Activated T-helper 1 cell treated with anti-CD3 and anti-CD28 coated beads, Interleukin-2, amount 50 U/mL, for 16 hours (primary cell): ENCODE measurements at places on chromosomes 7 and 10.
A peak's percentile ranks its signal among the peaks of the same experiment; 100 is the strongest.

DNA sequence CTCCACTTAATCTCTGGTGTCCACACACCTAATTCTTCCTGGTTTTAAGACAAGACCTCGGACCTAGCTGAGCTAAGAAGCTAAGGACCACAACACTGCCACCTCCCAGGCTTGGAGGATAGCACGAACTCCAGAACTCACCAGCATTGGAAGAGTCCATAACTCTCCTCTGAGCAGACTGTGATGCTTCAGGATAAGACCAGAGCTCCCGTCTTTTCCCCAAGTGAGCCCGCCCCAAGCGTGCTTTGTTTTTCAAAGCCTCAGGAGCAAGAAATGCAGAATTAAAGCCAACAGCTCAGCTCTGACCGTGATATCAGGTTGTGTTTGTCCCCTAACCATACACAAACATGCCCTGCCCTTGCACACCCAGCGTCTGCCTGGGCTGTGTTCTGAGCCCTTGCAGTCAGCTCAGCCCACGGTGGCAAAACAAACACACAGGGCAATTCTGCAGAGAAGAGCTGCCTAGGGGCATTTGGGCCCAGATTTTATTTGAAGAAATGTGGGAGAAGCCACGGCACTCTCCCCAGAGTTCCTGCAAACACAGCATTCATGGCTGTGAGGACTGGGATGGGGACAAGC, 145.4 kb downstream of the WDR11 start:
- no peak for DNase-seq

DNA sequence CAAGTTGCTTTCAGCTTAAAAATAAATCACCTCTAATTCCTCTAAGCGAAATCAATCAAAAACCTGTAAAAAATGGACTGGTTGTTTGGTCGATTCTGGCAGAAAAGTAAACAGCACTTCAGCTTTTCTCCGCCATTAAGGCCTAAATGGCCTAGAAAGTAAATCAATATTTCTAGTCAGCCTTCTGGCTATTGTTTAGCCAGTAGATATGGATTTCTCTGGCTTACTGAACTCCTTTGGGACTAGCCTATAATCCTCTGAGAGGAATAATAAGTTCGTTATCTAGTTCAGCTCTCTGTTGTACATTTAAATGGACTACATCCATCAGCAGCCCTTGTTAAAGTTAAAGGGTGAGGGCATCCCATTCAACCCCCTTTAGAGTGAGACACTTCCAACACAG, 400.1 kb upstream of the ETV1 start:
- no peak for DNase-seq

DNA sequence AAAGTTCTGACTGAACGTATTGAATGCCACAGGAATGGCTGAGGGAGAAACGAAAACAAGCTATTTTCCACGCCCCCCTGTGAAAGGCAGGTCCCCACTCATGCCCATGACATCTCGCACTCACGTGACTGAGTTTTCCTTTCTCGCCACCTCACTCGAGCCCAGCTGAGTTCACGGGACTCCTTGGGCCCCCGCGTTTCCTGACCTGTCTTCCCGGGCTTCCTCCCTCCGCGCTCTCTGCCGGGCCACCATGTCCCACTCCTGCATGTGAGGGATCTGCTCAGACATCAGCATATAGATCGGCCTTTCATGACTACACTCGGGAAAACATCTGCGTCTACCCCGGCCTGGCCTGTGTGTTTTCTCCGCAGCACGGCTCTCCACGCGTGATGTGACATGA, 226.0 kb upstream of the ADARB2 start:
- DNase-seq: no peak

- DNase-seq: no peak
Measured at GRCh38 chr7:44587843-44588711, 6.0 kb upstream of the TMED4 start.

- DNase-seq: no peak
Measured at GRCh38 chr7:135370656-135371055, 137.0 kb downstream of the STRA8 start.

GRCh38 chr10:123038782-123039631, 30.2 kb downstream of the ACADSB start:
- no peak for DNase-seq

DNA sequence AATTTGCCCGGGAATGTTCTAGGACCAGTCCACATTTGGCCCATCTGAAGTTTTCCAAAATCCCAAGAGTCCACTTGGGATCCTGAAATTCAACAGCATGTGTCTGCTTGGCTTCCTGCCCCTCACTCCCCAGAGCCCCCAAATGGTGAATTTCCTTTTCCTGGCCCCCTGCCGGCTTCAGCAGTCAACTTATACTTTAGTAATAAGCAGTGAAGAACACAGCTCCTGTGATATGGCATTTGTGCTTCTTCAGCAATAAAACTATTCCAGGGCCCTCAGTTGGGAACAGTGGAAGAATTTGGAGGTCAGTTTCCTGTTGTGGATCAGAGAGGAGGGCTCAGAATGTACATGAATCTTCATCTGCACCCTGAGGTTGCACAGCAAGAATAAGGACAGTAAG, 51.1 kb downstream of the PRF1 start:
- DNase-seq: no peak

DNA sequence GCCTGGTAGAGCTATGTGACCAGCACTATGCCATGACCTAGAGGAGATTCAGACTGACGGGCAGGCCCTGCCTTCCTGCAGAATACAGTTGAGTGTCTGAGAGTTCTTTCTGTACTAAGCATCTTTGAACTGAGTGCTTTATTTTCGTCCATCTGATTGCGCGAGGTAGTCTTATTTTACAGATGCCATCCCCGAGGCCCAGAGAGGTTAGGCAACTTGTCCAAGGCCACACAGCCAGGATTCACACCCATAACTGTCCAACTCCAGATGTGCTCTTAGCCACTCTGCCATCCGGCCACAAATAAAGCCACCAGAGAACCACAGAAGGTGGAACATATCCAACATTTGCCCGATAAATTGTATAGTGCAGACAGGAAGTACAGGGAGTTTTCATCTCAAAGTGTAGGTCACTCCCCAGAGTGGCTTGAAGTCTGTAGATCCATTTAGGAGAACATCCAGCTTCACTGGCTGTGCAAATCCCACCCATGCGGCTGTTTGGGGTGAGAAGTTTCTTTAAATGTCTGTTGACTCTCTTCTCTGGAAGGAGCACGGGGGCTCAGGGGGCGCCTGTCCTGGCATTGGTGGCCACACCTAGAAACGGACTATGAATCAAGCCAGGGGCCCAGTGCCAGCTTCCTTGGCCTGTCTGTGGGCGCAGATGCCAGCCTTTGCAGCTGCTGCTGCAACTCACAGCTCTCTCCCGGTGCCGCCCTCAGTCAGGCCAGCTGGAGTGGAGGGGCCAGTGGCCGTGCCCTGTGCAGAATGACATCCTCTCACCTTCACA, 11.1 kb downstream of the CHST3 start:
- no peak for DNase-seq

GRCh38 chr7:130124711-130125110, 54.4 kb downstream of the KLHDC10 start:
- DNase-seq: no peak

- no peak for DNase-seq
Measured at GRCh38 chr7:30912986-30913811, 1.5 kb downstream of the AQP1 start.

DNA sequence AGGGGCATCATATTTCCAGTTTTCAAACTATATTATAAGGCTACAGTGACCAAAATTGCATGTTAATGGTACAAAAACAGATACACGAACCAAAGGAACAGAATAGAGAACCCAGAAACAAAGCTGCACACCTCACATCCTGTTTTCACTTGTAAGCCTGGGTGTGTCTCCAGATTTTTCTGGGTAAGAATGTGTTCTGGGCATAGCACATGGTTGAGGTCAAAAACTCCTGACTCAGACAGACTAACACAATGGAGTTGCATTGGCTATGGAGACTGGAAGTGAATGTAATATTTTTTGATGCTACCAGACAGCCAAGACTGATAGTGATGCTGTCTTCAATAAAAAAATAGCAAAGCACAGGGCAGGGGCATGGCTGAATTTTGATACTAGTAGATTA, 1175.2 kb downstream of the NXPH1 start:
- DNase-seq: no peak

- DNase-seq: no peak
Measured at GRCh38 chr10:819326-819725, 112.2 kb downstream of the LARP4B start.

DNA sequence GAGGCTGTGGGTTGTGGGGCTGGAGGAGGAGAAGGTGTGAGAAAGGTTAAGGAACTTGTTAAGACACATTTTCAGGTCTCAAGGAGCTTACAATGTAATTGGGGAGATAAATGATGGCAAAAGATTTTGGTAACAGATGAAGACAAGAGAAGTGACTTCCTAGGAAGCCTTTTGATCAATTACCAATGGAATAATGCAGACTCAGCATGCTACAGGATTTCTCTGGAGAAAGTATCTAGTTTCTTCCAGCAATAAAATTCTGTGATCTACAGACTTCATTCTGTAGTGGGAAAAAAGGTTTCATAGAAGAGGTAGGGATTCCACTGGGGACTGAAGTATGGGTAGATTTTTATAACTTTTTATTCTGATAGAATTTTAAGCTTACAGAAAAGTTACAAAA, 184.2 kb upstream of the RHOBTB1 start:
- DNase-seq: no peak

DNA sequence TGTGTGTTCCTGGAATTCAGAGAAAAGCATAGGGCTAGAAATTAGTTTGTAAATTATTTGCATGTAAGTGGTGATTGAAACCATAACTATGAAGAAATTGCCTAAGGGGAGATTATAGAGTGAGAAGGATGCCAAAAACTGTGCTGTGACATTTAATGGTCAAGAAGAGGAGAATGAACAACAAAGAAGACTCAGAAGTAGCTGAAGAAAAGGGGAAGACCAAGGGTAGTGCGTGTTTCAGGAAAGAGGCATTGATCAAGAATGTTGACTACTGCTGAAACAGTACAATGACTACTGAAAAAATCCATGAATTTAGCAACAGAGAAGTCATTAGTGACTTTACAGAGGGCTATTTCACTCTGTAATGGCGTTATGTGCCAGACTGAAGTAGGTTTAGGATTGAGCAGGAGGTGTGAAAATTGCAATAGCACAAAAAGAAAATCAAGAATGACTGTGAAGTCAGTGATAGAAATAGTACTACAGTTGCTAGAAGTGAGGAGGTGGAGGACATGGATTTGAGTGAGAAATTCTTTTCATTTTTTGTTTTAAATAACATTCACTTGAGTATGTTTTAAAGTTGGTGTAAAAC, 28.9 kb upstream of the SAMD9L start:
- no peak for DNase-seq

DNA sequence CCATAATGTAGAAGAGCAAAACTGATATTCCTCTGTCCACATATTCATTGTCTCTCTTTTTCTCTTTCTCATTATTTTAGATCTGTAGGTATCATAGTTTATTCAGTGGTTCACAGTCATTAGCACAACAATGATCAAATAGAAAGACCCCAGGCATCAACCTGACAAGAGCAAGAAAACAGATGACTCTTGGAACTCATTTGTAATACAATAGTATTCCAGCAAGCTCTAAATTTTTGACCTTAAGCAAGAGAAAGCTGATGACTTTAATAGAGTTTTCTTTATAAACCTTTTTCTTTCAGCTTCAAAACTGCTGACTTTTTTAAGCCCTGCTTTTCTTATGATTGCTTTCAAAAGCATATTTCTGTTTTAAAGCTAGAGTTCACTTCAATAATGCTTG, 507.5 kb upstream of the SORCS1 start:
- no peak for DNase-seq

GRCh38 chr10:29622382-29622922, 12.3 kb downstream of the SVIL start:
- no peak for DNase-seq

DNA sequence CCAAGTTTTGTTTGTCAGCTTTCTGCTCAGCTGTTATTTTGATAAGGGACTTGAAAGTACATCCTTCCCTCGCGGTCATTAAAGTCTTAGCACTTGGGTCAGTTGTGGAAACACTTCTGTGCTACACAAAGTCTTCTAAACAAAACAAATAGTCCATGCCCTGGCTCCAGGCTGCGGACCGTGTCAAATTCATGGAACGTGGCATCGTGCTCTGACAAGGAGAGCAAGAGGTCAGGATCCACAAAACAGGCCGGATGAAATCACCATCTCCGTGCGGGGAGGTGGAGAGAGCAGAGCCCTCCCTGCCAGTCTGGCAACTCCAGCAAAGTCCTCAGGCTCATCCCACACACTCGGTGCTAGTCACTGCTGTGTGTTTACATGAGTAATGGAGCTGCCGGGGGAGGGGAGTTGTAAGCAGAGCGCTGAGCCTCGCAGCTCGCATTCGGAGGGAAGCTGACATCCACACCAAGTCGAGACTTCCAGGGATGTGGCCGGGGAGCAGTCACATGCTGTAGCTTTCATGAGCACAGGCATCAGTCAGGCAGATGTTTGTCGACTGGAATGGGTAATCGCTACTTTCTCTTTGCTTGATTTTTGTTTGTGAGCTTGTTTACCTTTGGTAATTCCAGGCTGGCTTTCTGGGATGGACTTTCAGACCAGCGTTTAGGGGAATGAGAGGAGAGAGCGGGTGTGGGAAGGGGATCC, 147.6 kb downstream of the ARID5B start:
- DNase-seq: peak; percentile 24

- no peak for DNase-seq
Measured at GRCh38 chr10:16724509-16724908, 92.7 kb downstream of the RSU1 start.

GRCh38 chr7:74657692-74658177, at the start of gene GTF2I:
Gene GTF2I, plus strand, starts transcription at chr7:74657718. Its CDS starts 31,411 bp downstream, at chr7:74689129.
- DNase-seq: no peak

GRCh38 chr7:141702892-141703291, 926 bp upstream of the DENND11 start:
- DNase-seq: no peak

DNA sequence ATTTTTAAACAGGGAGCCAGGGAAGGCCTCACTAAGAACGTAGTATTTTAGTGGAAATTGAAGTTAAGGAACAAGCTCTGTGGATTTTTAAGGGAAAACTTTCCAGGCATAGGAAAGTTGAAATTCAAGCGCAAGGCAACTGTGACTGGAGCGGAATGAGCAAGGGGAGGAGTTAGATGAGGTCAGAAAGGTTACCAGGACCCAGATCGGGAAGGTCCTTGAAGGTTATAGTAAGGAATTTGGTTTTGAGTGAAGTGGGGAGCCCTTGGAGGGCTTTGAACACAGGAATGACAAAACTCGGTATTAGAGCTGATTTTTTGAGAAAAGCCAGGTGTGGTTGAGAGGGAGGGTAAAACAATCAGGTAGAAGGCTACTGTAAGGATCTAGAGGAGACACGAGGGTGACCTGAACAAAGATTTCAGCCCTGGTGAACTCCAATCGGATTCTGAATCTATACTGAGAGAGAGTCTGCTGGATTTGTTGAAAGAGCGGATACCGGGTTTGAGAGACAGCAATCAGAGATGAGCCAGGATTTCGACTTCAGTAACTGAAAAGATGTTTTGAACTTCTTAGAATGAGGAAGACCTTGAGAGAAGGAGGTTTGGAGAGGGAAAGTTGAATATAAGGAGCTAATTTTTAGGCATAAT, 1013.9 kb downstream of the NRG3 start:
- DNase-seq: no peak
